ENCODE measurements at places on chromosomes 5 and 9.

DNA sequence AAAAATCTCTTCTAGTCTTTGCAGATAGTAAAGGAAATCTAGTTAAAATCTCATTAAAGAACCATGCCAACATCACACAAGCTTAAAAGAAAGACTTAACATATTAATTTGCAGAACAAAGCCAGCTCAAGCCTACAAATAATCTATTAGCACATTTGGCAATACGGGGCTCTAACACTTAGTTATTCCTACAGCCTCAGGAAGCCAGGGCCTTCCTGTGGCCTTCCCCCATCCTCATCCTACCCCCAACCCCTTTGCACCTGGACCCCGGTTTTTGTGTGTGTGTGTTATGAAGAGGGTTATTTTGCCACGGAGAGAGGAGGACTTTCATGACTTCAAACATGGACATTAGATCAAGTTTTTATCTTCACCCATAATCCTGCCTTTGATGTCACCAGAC lies 64.6 kb downstream of the FOXB2 start:
- DNase-seq = no peak

GRCh38 chr9:7561527-7562080 lies 238.0 kb downstream of the DMAC1 start:
- DNase-seq = no peak

GRCh38 chr9:130458804-130459067 lies 14.0 kb downstream of the ASS1 start:
- no peak for DNase-seq

- no peak for DNase-seq
Measured at GRCh38 chr5:43802651-43803050, 199.7 kb downstream of the NNT start.

- DNase-seq = no peak
Measured at GRCh38 chr5:149596712-149597111, 15.4 kb downstream of the ARHGEF37 start.

Measured in activated naive CD8-positive, alpha-beta T cell treated with anti-CD3 and anti-CD28 coated beads, Interleukin-2, amount 50 U/mL, for 16 hours (primary cell).